Right atrium auricular region (tissue), 2 donors: ENCODE measurements at places on chromosomes 1 and 21. TPM values are rescaled to one million over a fixed set of nuclear protein-coding genes. Genes with fewer than 3 reads are reported as not detected.

GRCh38 chr1:44489481-44489880 lies 84.4 kb downstream of the RNF220 start:
- H3K27ac ChIP-seq = no peak overlapping the region
- H3K36me3 ChIP-seq = no peaks in the 10 kb centered on the region
- H3K27me3 ChIP-seq = no peaks in the 10 kb centered on the region
- no peak overlapping the region for H3K4me3 ChIP-seq
- no peaks in the 10 kb centered on the region for H3K4me1 ChIP-seq

GRCh38 chr21:39625211-39625895 lies 12.6 kb downstream of the B3GALT5 start:
- no peaks in the 10 kb centered on the region for H3K36me3 ChIP-seq
- no peak overlapping the region for H3K27ac ChIP-seq
- H3K4me1 ChIP-seq = no peaks in the 10 kb centered on the region
- H3K4me3 ChIP-seq = no peak overlapping the region

DNA sequence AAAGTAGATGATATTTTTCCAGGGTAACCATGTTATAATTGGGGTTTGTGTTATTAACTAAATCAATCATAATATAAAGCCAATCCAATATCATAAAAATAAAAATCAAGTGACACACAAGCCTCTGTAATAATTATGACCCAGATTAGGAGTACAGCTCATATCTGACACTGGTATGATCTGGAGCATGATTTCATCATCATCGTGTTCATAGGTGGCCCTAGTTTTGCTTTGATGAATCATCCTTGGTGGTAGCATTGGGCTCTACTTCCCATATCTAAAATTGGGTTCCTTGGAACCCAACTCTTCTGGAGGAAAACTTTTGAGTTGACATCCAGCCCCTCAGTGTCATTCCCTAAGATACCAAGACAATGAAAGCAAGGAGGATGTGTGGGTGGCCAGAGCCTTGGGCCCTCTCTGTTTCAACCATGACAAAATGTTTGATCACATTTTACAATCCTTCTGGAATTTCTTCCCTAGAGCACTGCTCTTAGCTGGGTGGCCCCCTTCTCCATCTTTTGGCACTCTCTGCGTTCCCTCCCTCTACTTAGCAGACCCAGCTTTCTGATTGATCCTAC lies 37.0 kb upstream of the ENAH start:
- H3K36me3 ChIP-seq = no peaks in the 10 kb centered on the region
- H3K27ac ChIP-seq = no peak overlapping the region
- no peak overlapping the region for H3K4me3 ChIP-seq
- DNase-seq = no peak
- H3K4me1 ChIP-seq = no peaks in the 10 kb centered on the region

DNA sequence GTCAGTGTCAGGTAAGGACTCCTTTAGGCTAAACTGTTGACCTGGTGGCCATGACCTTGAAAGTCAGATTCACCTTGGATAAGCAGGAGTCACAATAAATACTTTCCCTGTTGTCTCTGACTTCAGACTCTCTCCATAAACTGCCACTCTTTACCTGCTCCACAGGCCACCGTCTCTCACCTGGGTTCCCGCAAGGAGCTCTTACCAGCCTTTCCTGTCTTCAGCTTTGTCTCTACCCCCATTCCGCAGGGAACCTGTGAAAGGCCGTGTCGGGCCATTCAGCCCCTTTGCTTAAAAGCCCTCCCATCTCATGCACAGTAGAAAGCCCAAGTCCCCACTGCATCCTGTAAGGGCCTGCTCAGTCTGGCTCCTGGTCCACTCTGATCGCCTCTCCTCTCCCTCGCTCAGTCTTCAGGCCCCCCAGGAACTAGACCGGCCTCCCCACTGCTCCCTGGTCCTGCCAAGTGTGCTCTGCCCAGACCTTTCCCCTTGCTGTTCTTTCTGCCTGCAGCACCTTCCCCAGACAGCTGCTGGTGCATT lies 79.5 kb downstream of the ACTL8 start:
- no peak overlapping the region for H3K4me3 ChIP-seq
- H3K27ac ChIP-seq = no peak overlapping the region
- no peaks in the 10 kb centered on the region for H3K27me3 ChIP-seq

DNA sequence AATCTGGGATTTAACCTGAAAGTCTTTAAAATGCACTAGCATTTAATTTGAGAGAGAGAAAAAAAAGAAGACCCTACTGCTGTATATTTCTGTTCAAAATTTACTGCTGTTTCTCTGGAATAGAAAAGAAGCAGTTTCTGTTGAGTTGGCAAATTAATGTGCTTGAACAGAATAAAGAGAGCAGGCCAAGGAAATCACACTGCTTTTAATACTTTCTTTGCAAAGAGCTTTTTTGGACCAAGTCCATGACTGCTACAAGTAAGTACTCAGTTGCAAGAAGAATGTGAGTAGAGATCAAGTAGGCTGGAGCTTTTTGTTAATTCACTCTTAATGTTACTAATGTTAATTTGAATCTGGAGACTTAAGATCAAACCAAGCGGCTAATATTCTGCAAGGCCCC lies 336.2 kb upstream of the SGIP1 start:
- DNase-seq = no peak
- no peaks in the 10 kb centered on the region for H3K27me3 ChIP-seq
- H3K27ac ChIP-seq = no peak overlapping the region
- H3K4me1 ChIP-seq = no peaks in the 10 kb centered on the region

GRCh38 chr1:172040466-172040865 lies 199.2 kb downstream of the DNM3 start:
- H3K27ac ChIP-seq = no peak overlapping the region
- H3K4me1 ChIP-seq = no peaks in the 10 kb centered on the region
- no peak overlapping the region for H3K4me3 ChIP-seq

GRCh38 chr1:50796272-50796671 lies 163.8 kb downstream of the FAF1 start:
- no peaks in the 10 kb centered on the region for H3K27me3 ChIP-seq
- H3K27ac ChIP-seq = no peak overlapping the region

DNA sequence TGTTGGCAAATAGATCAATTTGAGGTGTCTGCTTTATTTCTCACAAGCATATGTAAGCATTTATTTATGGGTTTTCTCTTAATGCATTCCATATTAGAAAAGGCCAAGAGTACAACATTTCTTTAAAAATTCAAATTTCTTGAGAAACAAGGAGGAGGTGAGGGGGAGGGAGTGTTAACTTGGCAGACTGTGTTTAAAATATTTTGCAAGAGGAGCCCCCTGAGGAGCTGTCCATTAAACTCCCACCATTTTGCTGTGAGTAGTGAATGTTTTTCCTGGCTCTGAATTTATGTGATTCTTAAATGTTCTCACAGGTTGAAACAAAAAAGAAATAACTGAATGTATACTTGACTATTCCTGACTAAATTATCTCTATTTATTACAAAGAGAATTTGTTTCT lies 363.8 kb downstream of the PTPRC start:
- no peak for DNase-seq
- H3K27ac ChIP-seq = no peak overlapping the region

- H3K4me1 ChIP-seq = peaks cover 10% of the 10 kb centered on the region
- H3K27ac ChIP-seq = no peak overlapping the region
These were observed 36.3 kb upstream of the CITED4 start for GRCh38 chr1:40898431-40898901.

GRCh38 chr1:64680599-64680998 lies 64.3 kb upstream of the RAVER2 start:
- H3K27ac ChIP-seq = no peak overlapping the region
- H3K27me3 ChIP-seq = no peaks in the 10 kb centered on the region
- H3K4me1 ChIP-seq = no peaks in the 10 kb centered on the region
- no peak overlapping the region for H3K4me3 ChIP-seq
- H3K36me3 ChIP-seq = no peaks in the 10 kb centered on the region
- no peak for DNase-seq

GRCh38 chr1:118183586-118183985 lies 1.4 kb downstream of the SPAG17 start:
- H3K4me1 ChIP-seq = peaks cover 10% of the 10 kb centered on the region
- H3K4me3 ChIP-seq = no peak overlapping the region
- H3K36me3 ChIP-seq = no peaks in the 10 kb centered on the region

DNA sequence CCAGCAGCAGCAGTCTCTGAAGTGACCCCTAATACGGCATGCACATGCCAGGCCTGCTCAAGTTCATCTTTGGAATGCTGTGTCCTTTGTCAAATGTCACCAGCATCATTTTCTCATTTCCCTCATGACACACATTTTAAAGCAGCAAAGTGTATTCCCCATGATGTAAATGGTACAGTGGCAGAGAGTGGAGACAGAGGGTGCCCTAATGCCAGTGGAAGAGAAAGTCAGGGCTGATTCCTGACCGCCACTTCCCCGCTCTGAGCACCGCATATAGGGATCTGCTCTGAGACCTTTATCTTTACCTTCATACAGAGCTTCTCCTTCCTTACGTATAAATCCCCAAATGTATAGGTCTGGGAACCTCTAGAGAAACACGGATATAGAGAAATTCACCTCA lies 222.3 kb upstream of the SGIP1 start:
- H3K27me3 ChIP-seq = no peaks in the 10 kb centered on the region
- H3K4me3 ChIP-seq = no peak overlapping the region
- H3K4me1 ChIP-seq = no peaks in the 10 kb centered on the region
- no peak overlapping the region for H3K27ac ChIP-seq
- H3K36me3 ChIP-seq = no peaks in the 10 kb centered on the region

DNA sequence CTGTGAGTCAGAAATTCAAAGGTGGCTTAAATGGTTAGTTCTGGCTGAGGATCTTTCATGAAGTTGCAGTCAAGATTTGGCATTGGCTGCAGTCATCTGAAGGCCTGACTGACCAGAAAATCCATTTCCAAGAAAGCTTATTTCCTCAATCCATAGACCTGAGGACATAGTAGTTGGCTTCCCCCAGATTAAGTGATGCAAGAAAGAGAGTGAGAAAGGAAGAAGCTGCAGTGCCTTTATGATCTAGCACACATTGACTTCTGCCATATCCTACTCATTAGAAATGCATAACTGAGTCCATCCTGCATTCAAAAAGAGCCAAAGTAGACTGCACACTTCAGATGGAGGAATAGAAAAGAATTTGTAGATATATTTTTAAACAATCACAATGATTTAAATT lies 222.6 kb downstream of the COL24A1 start:
- DNase-seq = no peak
- H3K4me1 ChIP-seq = no peaks in the 10 kb centered on the region
- no peaks in the 10 kb centered on the region for H3K27me3 ChIP-seq
- no peaks in the 10 kb centered on the region for H3K36me3 ChIP-seq
- H3K27ac ChIP-seq = no peak overlapping the region
- no peak overlapping the region for H3K4me3 ChIP-seq

DNA sequence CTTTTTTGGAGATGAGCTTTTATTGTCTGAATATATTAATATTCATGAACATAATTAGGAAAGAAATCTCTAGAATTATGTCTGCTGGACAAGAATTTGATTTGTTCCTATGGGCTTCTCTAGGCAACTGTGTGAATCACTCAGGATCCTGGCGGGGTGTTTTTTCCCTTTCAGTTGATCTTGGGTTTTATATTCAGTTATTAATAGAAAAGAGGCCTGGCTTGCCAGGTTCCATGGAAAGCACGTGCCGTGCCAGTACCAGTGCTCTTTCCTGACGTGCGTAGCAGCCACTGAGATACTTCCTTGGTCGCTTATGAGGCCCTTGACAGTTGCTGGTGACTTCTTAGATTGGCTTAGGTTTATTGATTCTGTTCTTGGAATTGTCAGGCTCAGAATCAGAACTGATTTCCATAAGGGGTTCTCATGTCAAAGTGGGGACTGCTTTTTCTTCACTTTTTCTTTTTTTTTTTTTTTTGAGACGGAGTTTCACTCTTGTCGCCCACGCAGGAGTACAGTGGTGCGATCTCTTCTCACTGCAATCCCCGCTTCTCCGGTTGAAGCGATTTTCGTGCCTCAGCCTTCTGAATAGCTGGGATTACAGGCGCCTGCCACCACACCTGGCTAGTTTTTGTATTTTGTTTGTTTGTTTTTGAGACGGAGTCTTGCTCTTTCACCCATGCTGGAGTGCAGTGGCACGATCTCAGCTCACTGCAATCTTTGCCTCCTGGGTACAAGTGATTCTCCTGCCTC lies 48.7 kb upstream of the KIF1B start:
- H3K4me3 ChIP-seq = no peak overlapping the region
- peak overlapping the region; percentile 61 for H3K27ac ChIP-seq
- no peaks in the 10 kb centered on the region for H3K27me3 ChIP-seq
- no peak for DNase-seq
- H3K36me3 ChIP-seq = peaks cover 49% of the 10 kb centered on the region
- no peaks in the 10 kb centered on the region for H3K4me1 ChIP-seq

DNA sequence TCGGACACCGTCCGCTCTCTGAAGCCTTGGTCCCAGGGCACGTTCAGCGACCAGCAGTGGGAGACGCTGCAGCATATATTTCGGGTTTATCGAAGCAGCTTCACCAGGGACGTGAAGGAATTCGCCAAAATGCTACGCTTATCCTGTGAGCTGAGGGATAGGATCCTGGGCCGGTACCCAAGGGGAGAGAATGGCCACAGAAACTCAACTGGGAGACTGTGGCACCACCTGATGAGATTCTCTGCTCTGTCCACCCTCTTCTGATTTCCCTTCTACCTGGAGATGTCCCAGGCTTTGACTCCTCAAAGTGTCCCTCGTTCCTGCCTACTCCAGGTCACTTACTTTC lies 855 bp downstream of the CD1D start:
- H3K27ac ChIP-seq = no peak overlapping the region
- peak overlapping the region; percentile 58 for H3K4me3 ChIP-seq
- H3K36me3 ChIP-seq = no peaks in the 10 kb centered on the region
- peaks cover 29% of the 10 kb centered on the region for H3K4me1 ChIP-seq
- DNase-seq = no peak

GRCh38 chr1:54548389-54549044 lies 489 bp downstream of the ACOT11 start:
- peaks cover 29% of the 10 kb centered on the region for H3K4me1 ChIP-seq
- peak overlapping the region; percentile 48 for H3K4me3 ChIP-seq
- H3K27ac ChIP-seq = peak overlapping the region; percentile 87
- H3K27me3 ChIP-seq = no peaks in the 10 kb centered on the region
- H3K36me3 ChIP-seq = no peaks in the 10 kb centered on the region

GRCh38 chr1:165857046-165857801 lies 29.8 kb downstream of the UCK2 start:
- no peak for DNase-seq
- no peak overlapping the region for H3K27ac ChIP-seq
- no peaks in the 10 kb centered on the region for H3K36me3 ChIP-seq
- peaks cover 42% of the 10 kb centered on the region for H3K4me1 ChIP-seq
- no peaks in the 10 kb centered on the region for H3K27me3 ChIP-seq

DNA sequence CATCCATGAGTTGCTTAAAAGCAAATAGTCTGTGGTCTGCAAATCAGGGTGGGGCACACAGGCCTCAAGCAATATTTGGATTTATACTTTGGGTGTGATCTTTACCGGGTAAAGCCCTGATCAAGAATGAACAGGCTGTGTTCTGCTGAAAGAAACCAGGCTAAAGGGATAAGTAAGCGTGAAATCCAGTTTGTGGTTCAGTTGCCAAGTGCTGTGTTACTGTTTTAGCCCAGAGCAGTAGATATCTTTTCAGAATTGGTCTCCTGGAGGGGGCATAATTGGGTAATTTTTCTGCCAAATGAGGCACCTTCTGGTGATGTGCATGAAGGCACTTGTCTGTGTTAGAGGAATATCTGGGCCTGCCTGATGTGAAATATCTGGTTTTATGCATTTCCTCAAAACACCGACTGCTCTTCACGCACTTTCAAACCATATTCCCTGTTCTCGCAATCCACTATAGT lies 21.4 kb downstream of the AIM2 start:
- DNase-seq = no peak
- H3K4me1 ChIP-seq = no peaks in the 10 kb centered on the region
- H3K36me3 ChIP-seq = peaks cover 48% of the 10 kb centered on the region

Gene ANKRD34A
- 1.5 TPM for total RNA-seq

Gene HES5
- not detected for total RNA-seq

Gene SLC37A1
- 2.0 TPM for total RNA-seq

Gene CCDC185
- total RNA-seq = not detected

Gene LCE2B
- not detected for total RNA-seq

Gene HLX
- 5.5 TPM for total RNA-seq

Gene PTCH2
- total RNA-seq = 0.22 TPM

Gene APOBEC4
- not detected for total RNA-seq

Gene LRRC71
- total RNA-seq = not detected

Gene C1orf141
- not detected for total RNA-seq

Gene AMY2B
- 25.1 TPM for total RNA-seq
